ENCODE measurements at places on chromosomes 2 and 18. TPM values are rescaled to one million over a fixed set of nuclear protein-coding genes. Genes with fewer than 3 reads are reported as not detected.

KIF1A gene
- 5.6 TPM for polyA plus RNA-seq

IHH gene
- not detected for polyA plus RNA-seq

AMER3 gene
- not detected for polyA plus RNA-seq

CREG2 gene
- polyA plus RNA-seq = 3.8 TPM

APLF gene
- 2.4 TPM for polyA plus RNA-seq

SRD5A2 gene
- polyA plus RNA-seq = 0.05 TPM

RAD51AP2 gene
- 0.15 TPM for polyA plus RNA-seq

KATNAL2 gene
- polyA plus RNA-seq = 8.5 TPM

FHOD3 gene
- 32.3 TPM for polyA plus RNA-seq

CD8B2 gene
- not detected for polyA plus RNA-seq

AQP12B gene
- 1.1 TPM for polyA plus RNA-seq

PID1 gene
- 34.0 TPM for polyA plus RNA-seq

SPDYA gene
- not detected for polyA plus RNA-seq

MYL12B gene
- 283 TPM for polyA plus RNA-seq

GAL3ST2 gene
- polyA plus RNA-seq = 0.09 TPM

C2orf92 gene
- 31.4 TPM for polyA plus RNA-seq

SYT4 gene
- polyA plus RNA-seq = not detected

IL37 gene
- not detected for polyA plus RNA-seq

EGR4 gene
- polyA plus RNA-seq = not detected

CFC1B gene
- not detected for polyA plus RNA-seq

MRPL53 gene
- polyA plus RNA-seq = 51.7 TPM

UGT1A8 gene
- polyA plus RNA-seq = not detected

IL18R1 gene
- polyA plus RNA-seq = not detected

TMEM169 gene
- 5.3 TPM for polyA plus RNA-seq

CTLA4 gene
- 1.3 TPM for polyA plus RNA-seq

TEX44 gene
- not detected for polyA plus RNA-seq

LHCGR gene
- polyA plus RNA-seq = 0.23 TPM

NEU2 gene
- polyA plus RNA-seq = not detected

MC4R gene
- polyA plus RNA-seq = 0.19 TPM

AMMECR1L gene
- polyA plus RNA-seq = 13.1 TPM

GAD1 gene
- polyA plus RNA-seq = not detected

CBLN2 gene
- 0.33 TPM for polyA plus RNA-seq

UGT1A5 gene
- polyA plus RNA-seq = not detected

ITGB6 gene
- polyA plus RNA-seq = 55.3 TPM

TUBB8B gene
- polyA plus RNA-seq = 0.16 TPM

FTCDNL1 gene
- 1.4 TPM for polyA plus RNA-seq

FOXI3 gene
- not detected for polyA plus RNA-seq

DCDC2C gene
- 0.33 TPM for polyA plus RNA-seq

GCKR gene
- polyA plus RNA-seq = not detected

SLC35G4 gene
- polyA plus RNA-seq = not detected

HRH4 gene
- polyA plus RNA-seq = not detected

PROC gene
- polyA plus RNA-seq = not detected

LTBP1 gene
- 63.6 TPM for polyA plus RNA-seq

UGGT1 gene
- 27.5 TPM for polyA plus RNA-seq

HMSD gene
- polyA plus RNA-seq = not detected

LYPD1 gene
- polyA plus RNA-seq = 11.0 TPM

MERTK gene
- polyA plus RNA-seq = 5.4 TPM

GLI2 gene
- polyA plus RNA-seq = 28.9 TPM

SNTG2 gene
- not detected for polyA plus RNA-seq

MPV17 gene
- polyA plus RNA-seq = 45.1 TPM

GNAL gene
- 1.9 TPM for polyA plus RNA-seq

CWC22 gene
- polyA plus RNA-seq = 23.7 TPM

SCN7A gene
- polyA plus RNA-seq = 22.3 TPM

INO80D gene
- 6.8 TPM for polyA plus RNA-seq

NEMP2 gene
- polyA plus RNA-seq = 7.2 TPM

TYW5 gene
- polyA plus RNA-seq = 9.3 TPM

Data from muscle of arm (tissue), 14 donors.